NCI-H69 (cell line): ENCODE measurements at places on chromosomes 11 and 22.

GRCh38 chr11:96284401-96284800 is 58.6 kb downstream of the MAML2 start:
- DNase-seq, result no peak

GRCh38 chr11:4039011-4039410 is 55.6 kb upstream of the RRM1 start:
- no peak for DNase-seq

GRCh38 chr11:35298369-35298768 is 121.0 kb downstream of the SLC1A2 start:
- DNase-seq, result no peak

DNA sequence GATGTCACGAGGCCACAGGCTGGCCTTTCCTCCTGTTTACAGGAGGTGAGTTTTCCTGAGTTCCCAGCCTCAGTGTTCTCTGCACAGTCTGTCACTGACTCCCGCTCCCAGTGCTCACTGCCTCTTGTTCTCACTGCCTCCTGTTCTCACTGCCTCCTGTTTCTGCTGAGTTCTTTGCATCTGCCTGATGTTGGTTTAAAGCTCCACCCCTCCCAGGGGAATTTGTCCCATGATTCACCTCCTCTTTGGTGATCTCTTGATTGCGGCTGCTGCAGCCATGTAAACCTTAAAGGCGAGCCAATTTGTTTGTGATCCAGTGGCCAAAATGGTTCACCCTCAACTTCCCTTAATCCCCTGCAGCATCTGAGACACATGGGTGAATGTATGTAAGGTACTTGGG is 6.0 kb upstream of the TUBA8 start:
- peak; percentile 24 for DNase-seq

- DNase-seq, result peak; percentile 99
These were observed 87.3 kb downstream of the NAT10 start for GRCh38 chr11:34192481-34193401.

- peak; percentile 87 for DNase-seq
These were observed 509.8 kb downstream of the BUD13 start for GRCh38 chr11:116263019-116263418.

GRCh38 chr11:56533054-56533740 is 9.9 kb downstream of the OR5M11 start:
- no peak for DNase-seq

DNA sequence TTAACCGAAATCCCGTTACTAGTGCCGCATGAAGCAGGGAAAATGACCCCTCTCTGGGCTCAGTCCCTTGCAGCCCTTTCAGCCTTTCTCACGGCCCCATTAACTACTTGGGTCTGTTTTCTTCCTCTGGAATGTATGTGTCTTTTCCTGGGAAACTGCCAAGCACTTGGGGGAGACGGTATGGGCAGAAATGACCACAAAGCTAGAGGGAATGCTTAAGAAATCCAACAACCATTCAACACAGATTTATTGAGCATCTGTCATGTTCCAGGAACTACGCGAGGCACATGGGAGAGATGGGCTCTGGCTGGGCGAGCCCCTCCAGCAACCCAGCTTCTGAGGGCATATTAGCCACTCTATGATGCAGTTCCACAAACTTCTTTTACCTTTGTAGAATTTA is 462.6 kb downstream of the BUD13 start:
- peak; percentile 96 for DNase-seq

- no peak for DNase-seq
These were observed 44.8 kb downstream of the SHANK2 start for GRCh38 chr11:71207563-71207962.

- no peak for DNase-seq
These were observed 1387.0 kb upstream of the RAG2 start for GRCh38 chr11:37984991-37985390.

DNA sequence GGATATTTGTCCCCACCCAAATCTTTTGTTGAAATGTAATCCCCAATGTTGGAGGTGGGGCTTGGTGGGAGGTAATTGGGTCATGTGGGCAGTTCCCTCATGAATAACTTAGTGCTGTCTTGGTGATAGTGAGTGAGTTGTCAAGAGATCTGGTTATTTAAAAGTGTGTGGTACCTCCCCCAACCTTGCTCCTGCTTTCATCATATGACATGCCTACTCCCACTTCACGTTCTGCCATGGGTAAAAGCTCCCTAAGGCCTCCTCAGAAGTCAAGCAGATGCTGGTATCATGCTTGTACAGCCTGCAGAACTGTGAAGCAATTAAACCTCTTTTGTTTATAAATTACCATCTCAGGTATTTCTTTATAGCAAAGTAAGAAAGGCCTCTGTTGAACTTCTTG is 30.6 kb downstream of the AAMDC start:
- DNase-seq, result no peak

GRCh38 chr11:69984457-69985261 is 93.5 kb upstream of the ANO1 start:
- DNase-seq, result no peak

- no peak for DNase-seq
These were observed 429.0 kb downstream of the MIAT start for GRCh38 chr22:27086080-27087044.

- DNase-seq, result no peak
These were observed 3.7 kb downstream of the INSC start for GRCh38 chr11:15118431-15118830.

GRCh38 chr11:75888416-75888815 is 73.4 kb downstream of the UVRAG start:
- DNase-seq, result no peak

GRCh38 chr11:96755209-96755608 is 365.4 kb downstream of the JRKL start:
- no peak for DNase-seq

GRCh38 chr11:6646071-6646470 is 9.5 kb downstream of the DCHS1 start:
- no peak for DNase-seq

- DNase-seq, result no peak
These were observed 49.9 kb upstream of the LMO1 start for GRCh38 chr11:8313504-8314090.

DNA sequence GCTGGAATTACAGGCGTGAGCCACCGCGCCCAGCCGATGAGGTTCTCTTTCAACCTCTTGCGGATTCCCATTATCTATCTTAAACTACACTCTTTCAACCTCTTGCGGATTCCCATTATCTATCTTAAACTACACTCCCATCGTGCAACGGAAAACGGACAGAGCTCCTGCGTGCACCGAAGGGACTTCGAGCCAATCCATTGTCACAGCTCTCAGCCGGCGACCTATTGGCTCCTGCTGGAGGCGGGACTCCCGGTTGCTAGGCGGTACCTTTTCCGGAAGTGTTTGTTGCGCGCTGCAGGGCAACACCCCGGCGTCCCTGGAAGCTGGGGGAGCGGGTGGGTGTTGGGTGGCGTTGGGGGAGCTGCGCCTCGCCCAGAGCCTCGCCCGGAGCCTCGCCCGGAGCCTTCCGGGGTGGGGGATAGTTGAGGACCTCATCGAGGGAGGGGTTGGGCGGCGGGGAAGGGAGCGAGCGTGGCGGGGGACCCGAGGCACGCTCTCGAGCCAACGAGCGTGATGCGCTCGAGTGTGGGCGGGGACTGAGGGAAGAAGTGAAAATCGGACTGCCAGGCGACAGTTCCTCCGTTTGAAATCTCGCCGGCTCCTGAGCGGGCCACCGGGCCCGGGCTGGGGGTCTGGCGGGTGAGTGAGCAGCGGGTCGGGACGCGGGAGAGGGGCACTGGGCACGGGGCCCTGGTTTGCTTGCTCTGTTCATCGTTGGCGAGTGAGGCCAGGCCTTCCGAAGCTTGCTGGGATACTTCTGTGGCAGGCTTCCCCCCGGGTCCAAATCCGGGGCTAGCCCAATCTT is at the start of gene CEP164:
TSS of gene CEP164 (plus strand) at position 288 of the 808 bp plus-strand sequence. CDS start 10,733 bp downstream, outside the sequence.
- DNase-seq, result peak; percentile 99

DNA sequence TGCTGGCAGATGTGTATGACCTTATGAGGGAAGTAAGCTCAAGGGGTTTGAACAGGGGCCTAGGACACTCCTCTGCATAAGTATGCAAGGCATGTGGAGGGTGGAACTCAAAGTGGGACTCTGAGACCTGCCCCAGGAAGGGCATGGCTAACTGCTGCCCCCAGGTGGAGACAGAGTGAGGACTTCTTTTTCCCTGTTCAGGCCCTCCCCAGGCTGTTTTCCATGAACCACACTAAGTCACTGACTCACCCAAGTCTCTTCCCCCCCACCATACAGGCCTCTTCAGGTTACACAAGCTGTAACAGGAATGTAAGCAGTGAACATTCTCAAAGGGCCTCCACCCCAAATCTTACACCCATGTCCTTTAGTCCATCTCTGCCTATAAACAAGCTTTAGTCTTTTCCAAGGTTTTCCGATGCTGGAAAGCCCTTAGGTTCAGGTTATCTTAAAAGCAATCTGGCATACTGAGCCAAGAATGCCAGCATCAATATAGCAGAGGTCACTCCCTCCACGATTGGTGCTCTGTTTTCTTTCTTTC is 13.1 kb downstream of the EEF1G start:
- peak; percentile 76 for DNase-seq

- no peak for DNase-seq
These were observed 12.4 kb upstream of the PLEKHB1 start for GRCh38 chr11:73633999-73634398.

DNA sequence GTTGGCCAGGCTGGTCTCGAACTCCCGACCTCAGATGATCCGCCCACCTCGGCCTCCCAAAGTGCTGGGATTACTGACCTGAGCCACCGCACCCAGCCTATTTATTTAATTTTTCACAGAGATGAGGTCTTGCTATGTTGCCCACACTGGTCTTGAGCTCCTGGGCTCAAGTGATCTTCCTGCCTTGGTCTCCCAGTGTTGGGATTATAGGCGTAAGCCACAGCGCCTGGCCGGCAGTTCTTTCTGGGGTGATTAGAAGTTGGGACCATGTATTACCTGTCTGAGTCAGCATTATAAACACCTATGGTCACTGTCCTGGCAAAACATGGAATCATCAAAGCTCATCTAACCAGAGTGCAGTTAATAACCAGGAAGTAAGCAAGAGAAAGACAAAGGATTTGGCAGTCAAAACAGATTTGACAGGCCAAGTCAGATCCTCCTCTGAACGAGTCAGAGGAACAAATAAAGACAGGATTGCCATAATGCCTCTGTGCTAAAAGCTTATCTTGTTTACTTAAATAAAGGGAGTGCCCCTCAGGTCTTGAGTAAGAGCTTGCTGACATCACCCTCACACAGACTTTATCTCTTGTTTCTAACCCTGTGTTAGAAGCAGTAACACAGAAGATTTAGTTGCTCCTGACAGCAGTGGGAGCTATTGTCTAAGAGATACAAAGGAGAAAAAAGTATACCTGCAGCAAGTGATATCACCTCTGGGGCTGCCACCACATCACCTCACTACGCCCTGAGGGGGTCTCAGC is 3.7 kb downstream of the SERPIND1 start:
- peak; percentile 28 for DNase-seq

GRCh38 chr22:39236321-39237317 is 8.2 kb downstream of the PDGFB start:
- peak; percentile 65 for DNase-seq
